ENCODE measurements at places on chromosomes 5 and 9. TPM values are rescaled to one million over a fixed set of nuclear protein-coding genes. Genes with fewer than 3 reads are reported as not detected.

Gene MXD3
- 1.6 TPM for total RNA-seq

Gene RETREG1
- total RNA-seq, result 180 TPM

Gene GABRA1
- total RNA-seq, result not detected

Gene IL4
- not detected for total RNA-seq

Gene SV2C
- total RNA-seq, result 0.04 TPM

Gene CXCL14
- total RNA-seq, result 0.33 TPM

Gene DMRTA1
- 0.43 TPM for total RNA-seq

Gene SLC45A2
- not detected for total RNA-seq

Gene APBA1
- 5.6 TPM for total RNA-seq

Gene CCDC112
- 3.8 TPM for total RNA-seq

Gene F2RL2
- 3.7 TPM for total RNA-seq

Gene FCN2
- not detected for total RNA-seq

Gene CCDC183
- 2.5 TPM for total RNA-seq

Gene COL23A1
- 5.7 TPM for total RNA-seq
